Cortex of kidney (tissue), 1 donor: ENCODE measurements at places on chromosomes 2 and 18.

DNA sequence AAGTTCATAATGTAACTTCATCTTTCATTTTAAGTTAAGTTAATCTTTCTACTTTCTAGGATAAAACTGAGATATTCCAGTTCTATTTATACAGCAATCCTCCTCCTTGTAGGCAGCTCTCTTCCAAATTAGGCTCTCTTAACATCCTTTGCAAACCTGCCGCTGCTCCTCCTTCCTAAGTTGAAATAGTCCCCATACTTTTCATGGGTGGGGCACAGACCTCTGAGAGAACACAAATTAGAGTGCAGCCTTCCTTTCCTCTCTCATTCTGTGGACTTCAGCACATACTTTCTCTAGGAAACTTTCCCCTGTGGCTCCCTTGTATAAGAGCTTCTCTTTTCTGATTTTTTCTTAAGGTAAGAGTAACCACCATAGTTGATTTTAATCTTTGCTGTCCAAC lies 28.3 kb downstream of the TWSG1 start:
- no peak for DNase-seq

GRCh38 chr2:72395096-72395495 lies 247.4 kb upstream of the CYP26B1 start:
- no peak for DNase-seq

DNA sequence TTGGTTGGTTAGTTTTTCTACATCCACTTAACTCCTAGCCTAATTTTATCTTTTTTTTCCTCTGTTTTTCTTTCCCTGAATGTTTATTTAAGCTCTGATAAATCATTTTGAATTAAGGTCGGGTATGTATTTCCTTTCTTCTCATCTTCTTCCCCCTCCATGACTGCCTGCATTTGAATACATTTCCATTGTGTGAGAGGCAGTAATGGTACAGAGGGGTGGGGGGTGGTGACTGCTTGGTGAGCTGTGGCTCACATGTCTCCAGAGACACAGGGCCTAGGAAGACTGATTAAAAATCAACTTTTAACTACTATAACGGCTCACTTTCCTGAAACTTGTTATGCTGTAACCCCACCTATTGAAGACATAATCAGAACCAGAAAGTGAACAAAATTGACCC lies 58.0 kb downstream of the NEDD4L start:
- DNase-seq = no peak

GRCh38 chr2:210461401-210461800 lies 15.2 kb downstream of the LANCL1 start:
- DNase-seq = no peak
